NCI-H2081 treated with DMSO at 0.1 percent for 48 hours (cell line): ENCODE measurements at places on chromosomes 3 and 15.

- DNase-seq: no peak
Measured at GRCh38 chr15:22918056-22918455, 62.1 kb downstream of the CYFIP1 start.

DNA sequence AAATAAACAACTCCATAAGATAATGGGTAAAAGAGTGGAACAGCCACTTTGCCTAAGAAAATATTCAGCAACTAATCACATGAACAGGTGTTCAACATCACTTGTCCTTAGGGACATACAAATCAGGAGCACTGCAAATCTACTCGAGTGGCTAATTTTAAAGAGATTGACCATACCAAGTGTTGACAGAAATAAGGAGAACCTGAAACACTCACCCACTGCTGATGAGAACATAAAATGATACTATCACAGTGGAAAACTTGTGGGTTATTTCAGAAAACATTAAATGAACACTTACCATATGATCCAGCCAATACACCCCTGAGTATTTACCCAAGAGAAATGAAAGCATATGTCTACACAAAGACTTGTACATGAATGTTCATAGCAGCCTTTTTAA lies 70.5 kb downstream of the GABRB3 start:
- no peak for DNase-seq

DNA sequence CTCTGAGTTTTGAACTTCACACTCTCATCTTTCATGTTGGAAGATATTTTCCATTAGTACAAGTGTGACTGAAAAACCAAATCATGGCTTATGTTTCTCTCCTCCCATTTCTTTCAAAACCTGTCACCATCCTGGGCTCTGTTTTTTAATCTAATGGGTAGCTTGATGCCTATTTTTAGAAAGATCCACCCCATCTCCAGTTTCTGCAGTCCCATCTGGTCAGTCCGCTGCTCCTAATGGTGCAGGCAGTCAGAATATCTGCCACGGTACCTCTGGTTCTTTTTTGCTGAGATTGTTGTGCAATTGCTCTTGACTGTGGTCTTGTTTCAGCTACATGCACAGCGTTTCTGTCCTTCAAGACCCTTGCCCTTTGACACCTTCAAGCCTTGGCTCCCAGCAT lies 240.9 kb upstream of the CADM2 start:
- DNase-seq: no peak

GRCh38 chr3:169390271-169390670 lies 273.2 kb downstream of the MECOM start:
- DNase-seq: no peak

- DNase-seq: no peak
Measured at GRCh38 chr15:61195116-61196002, 33.7 kb downstream of the RORA start.

- DNase-seq: no peak
Measured at GRCh38 chr3:20320489-20320888, 134.5 kb upstream of the SGO1 start.
